ENCODE measurements at places on chromosomes 3 and 15. TPM values are rescaled to one million over a fixed set of nuclear protein-coding genes. Genes with fewer than 3 reads are reported as not detected.

The GOLGA8G gene
- total RNA-seq: not detected

The IGSF11 gene
- 0.69 TPM for total RNA-seq

The SEMA5B gene
- total RNA-seq: 0.24 TPM

The CFAP161 gene
- not detected for total RNA-seq

The CPA3 gene
- not detected for total RNA-seq

The LEKR1 gene
- 0.81 TPM for total RNA-seq
